GM04504 (cell line): ENCODE measurements at places on chromosomes 16 and 17.

GRCh38 chr16:54213322-54213721, 73.3 kb downstream of the IRX3 start:
- DNase-seq: no peak

GRCh38 chr16:85227084-85227945, 115.0 kb upstream of the CIBAR2 start:
- DNase-seq: no peak

- no peak for DNase-seq
Observed at GRCh38 chr16:23435500-23435899, 17.5 kb downstream of the COG7 start.

- no peak for DNase-seq
Observed at GRCh38 chr17:45334231-45334630, 17.4 kb upstream of the MAP3K14 start.

DNA sequence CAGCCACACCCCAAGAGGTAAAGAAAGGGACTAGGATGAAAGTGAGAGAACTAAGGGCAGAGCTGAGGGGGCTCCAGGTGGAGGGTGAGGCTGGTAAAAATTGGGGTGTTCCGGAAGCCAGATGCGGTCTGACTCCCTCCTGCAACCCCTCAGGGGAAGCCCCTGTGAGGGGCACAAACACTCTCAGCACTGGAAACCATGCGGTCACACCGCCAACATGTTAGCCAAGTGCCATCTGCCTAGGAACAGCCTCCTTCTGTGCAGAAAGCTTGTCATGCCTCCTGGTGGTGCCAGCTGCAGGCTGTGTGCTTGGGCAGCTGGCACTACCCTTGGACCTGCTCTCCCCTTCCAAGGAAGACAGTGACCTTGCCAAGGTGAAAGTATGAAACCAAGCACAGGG, 83.5 kb upstream of the RPL38 start:
- no peak for DNase-seq

GRCh38 chr16:24189941-24190340, 66.2 kb upstream of the CACNG3 start:
- DNase-seq: no peak

GRCh38 chr17:44024853-44025252, 10.1 kb upstream of the TMEM101 start:
- no peak for DNase-seq

DNA sequence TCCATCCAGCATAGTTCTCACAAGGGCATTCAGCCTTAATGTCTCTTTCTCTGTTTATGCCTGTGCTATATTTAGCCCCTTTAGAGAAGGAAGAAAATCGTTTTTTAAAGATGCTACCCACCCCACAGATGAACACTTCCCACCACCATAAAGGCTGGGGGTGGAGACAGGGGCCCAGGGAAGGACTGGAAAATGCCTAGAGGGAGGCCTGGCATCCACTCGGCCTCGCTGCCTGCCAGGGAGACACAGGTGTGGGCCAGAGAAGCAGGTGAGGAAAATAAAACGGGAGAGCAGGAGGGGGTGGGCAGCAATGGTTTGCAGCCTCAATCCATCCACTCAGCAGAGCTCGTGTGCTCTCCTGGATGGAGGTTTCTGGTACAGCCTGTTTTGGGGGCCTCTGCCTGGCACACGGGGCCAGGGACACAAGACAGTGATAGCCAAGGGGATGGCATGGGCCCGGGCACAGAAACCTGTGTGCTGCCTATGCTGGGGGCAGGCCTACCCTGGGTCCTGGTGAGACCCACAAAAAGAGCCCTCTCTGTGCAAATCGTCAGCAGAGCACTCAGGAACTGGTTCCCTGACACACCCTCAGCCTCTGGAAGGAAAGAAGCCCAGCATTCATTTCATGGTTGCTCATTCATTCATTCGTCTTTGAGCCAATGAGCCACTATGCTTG, 121.4 kb downstream of the C16orf78 start:
- no peak for DNase-seq

GRCh38 chr17:72117535-72118334, 3.1 kb upstream of the SOX9 start:
- DNase-seq: no peak

- no peak for DNase-seq
Observed at GRCh38 chr17:69725146-69725545, 310.6 kb downstream of the MAP2K6 start.
